Fibroblast of skin of back (primary cell): ENCODE measurements at places on chromosomes 7 and 10.

DNA sequence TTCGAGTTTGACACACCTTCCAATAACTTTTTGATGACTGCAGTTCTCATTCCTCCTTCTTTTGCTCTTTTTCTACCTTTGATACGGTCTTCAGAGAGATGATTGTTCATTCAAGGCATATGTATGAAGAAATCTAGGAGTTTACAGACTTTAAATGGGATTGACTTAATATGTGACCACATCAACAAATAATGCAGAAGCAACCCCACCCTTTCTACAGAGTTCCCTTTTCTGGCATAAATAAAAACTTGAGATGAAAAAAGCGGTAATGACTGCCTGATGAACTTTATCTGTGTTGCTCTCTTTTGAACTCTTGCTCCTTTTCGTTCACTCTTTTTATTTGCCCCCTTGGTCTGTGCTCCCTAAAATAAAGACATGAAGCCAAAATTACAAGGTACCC lies 161.7 kb downstream of the C7orf25 start:
- DNase-seq, result no peak

DNA sequence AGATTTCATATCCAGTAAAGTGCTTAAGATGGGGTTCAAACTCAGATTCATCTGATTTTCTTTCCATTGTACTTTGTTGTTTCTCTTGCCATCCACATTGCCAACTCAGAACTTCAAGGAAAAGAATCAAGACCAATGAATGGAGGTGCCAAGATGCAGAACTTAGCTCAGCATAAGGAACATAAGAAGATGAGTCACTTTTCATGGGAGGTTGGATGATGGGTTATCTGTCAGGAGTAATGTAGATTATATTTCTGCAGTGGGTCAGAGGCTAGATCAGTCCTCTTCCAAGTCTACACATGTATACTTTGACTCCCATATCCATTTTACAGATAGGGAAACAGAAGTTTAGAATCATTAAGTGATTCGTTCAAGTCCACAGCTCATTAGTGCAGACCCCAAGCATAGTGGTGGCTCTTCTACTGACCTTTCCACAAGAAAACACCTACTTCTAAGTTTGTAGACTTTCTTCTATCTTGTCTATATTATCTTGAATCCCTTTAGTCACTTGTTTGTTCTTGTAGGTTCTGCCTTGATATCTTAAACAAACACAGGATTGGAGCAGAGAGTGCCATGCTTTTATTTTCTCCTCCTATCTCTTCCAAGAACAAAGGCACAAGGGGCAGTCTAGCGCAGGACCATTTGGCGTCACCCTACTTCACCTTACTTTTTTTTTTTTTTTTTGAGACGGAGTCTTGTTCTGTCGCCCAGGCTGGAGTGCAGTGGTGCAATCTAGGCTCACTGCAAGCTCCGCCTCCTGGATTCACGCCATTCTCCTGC lies 14.0 kb upstream of the ADD3 start:
- DNase-seq, result no peak

DNA sequence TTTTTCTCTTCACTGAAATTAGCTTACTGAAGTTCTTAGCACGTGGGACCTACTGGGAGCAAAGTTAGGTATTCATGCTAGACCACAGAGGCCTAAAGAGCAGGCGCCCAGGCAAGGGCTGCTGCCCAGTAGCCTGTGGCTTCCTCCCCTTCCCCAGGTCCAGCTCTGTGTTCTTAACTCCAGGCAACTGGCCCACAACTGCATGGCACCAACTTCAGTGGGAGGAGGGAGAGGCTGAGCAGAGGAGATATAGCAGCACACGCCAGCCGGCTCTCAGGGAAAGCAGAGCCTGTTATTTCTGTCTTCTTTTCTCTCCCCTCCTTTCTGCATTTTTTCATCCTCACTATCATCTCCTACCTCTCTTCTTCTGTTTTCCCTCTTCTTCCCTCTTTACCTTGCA lies 67.4 kb downstream of the PCGF5 start:
- DNase-seq, result no peak

GRCh38 chr7:87506246-87507180 lies 31.0 kb upstream of the ABCB4 start:
- DNase-seq, result peak; percentile 27

- DNase-seq, result no peak
Observed at GRCh38 chr10:62001898-62002297, 100.4 kb downstream of the ARID5B start.

DNA sequence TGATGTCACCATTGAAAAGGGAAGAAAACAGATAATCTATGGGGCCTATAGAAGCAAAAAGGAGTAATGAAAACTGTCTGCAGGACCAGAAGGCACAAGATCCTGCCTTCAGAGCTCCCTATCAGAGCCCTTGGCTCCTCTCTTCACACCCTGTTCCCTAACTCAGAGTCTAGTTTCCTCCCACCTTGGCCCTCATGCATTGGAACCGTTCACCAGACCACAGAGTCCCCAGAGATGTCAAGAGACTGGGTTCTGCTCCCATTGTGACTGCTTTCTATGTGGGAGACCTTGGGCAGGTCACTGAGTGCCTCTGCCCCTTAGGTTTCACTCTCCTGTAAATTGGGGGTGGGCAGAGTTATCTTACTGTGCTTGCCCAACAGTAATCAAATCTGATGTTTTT lies 80.1 kb upstream of the RPA3 start:
- no peak for DNase-seq

GRCh38 chr7:3648276-3648675 lies 347.2 kb downstream of the SDK1 start:
- no peak for DNase-seq

DNA sequence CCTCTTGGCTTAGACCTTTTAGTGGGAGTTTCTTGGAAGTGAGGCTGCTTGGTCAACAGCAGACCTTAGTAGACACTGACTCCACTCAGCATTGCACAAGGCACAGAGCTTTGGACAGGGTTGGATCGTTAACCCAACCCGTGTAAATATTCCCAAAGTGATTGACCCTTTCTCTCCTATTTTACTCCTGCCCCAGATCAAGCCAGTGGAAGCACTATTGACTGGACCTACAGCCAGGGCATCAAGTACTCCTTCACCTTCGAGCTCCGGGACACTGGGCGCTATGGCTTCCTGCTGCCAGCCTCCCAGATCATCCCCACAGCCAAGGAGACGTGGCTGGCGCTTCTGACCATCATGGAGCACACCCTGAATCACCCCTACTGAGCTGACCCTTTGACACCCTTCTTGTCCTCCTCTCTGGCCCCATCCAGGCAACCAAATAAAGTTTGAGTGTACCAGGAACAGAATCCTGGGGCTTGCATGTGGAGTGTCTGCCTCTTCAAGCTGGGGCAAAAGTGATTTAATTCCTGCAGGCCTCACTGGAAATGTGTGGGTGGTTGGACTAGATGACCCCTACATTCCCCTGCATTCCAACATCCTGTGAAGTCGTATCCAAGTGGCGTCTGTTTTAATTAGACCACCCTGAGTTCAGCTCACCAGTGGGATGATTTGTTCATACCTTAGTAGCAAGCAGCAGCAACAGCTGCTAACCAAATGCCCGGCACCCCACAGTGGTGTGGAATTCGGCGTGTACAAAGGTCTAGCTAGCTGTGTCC lies 7.5 kb downstream of the CPA1 start:
- DNase-seq, result peak; percentile 18

GRCh38 chr7:106312906-106313305 lies 28.1 kb upstream of the NAMPT start:
- DNase-seq, result no peak

DNA sequence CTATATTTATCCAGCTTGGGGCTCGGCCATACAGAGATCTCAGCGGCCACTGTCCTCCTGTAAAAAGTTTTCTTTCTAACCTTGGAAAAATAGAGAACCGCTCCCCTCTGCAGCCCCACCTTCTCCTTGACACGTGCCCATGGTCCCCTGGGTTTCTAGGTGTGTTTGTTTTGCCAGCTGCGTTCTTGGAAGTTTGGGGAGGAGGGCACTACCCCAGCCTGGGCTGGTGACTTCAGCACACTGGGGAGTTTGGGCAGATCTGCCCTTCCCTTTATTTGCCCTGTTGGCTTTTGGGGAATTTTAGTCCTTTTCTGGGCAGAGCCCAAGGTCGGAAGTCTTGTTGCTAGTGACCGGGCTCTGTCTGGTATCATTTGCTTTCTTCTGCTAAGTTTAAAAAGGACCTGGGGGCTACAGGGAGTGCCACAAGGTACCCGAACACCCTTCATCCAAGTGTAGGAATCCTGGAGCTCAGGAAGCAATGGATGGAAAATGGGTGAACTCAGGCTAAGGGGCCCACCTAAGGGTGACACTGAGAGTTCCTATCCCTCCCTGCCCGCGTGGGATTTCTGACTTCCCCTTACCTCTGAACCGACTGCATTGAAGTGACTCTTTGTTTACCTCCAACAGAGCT lies 1.7 kb downstream of the ADAMTS14 start:
- DNase-seq, result no peak

DNA sequence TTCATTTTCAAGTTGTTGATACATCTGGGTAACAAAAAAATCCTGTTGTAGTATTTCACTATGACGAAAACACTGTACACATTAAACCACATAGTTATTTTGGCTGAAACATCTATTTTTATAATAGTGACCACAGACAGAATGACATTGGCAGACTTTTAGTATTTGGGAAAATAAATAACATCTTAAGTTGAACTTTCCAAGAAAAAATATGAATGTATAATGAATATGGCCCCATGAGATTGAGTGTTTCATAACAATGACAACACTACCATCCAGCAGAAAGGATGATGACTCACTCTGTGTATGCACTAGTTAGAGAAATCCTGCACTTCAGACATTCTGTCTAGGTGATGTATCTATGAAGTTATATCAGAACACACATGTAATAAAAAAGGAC lies 118.1 kb downstream of the SEMA3D start:
- peak; percentile 93 for DNase-seq

DNA sequence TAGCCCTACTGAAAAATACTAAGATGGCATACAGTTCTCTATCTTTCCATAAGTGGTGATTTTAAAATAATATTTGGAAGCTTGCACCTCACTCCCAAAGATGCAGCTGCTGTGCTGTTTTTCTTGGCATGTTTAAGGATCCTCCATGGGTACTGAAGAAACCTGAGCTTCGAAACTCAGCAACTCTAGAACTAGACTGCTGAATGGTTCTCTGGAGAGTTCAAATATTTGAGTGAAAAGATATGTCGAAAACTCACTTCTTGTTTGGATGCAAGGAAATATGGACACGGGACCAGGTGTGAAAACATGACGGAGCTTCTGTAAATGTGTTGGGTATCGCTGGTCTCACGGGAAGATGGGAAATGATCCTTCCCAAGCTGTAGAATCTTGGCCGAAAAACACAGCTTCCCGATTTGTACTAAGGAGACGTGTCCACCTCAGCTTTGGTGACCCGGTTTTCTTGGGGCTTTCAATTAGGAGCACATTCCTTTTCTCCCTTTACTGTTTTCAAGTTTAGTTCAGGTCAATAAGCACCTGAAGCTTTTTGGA lies 543.8 kb upstream of the NRP1 start:
- no peak for DNase-seq

- no peak for DNase-seq
Observed at GRCh38 chr7:71286336-71286735, 154.4 kb downstream of the GALNT17 start.

- no peak for DNase-seq
Observed at GRCh38 chr7:26153823-26154783, 2.1 kb downstream of the NFE2L3 start.

GRCh38 chr7:24409431-24410024 lies 125.5 kb downstream of the NPY start:
- DNase-seq, result no peak

DNA sequence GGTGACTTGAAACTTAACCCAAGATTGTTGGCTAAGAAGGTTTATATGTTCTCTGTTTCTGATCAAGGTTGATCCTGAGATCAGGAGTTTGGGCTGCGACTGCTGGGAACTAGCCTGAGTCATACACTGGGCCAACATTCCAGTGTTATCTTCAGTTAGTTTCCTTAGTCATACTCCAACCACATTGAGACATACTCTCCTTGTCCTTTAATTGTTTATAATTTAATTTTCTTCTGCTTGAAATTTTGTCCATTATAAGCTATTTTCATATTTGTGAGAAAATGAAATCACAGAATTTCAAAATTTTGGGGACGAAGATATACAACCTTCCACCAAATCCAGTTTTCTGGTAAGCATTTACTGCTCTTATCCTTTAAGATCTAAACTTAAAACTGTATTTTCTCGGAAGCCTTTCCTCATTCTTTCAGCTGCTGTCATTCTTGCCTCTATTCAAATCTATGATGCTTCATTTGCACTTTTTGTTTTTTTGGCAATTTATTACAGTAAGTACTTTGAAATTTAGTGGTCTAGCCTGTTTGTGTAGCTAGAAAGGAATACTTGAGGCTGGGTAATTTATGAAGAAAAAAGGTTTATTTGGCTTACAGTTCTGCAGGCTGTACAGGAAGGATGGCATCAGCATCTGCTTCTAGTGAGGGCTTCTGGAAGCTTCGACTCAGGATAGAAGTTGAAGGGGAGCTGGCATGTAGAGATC lies 63.4 kb upstream of the POT1 start:
- peak; percentile 79 for DNase-seq

GRCh38 chr10:20215547-20216152 lies 399.4 kb downstream of the PLXDC2 start:
- DNase-seq, result no peak

GRCh38 chr7:55550841-55551537 lies 21.3 kb downstream of the VOPP1 start:
- DNase-seq, result no peak

GRCh38 chr7:71801976-71802375 lies 610.2 kb downstream of the CALN1 start:
- peak; percentile 81 for DNase-seq

- no peak for DNase-seq
Observed at GRCh38 chr7:148191391-148192065, 399.0 kb upstream of the C7orf33 start.

DNA sequence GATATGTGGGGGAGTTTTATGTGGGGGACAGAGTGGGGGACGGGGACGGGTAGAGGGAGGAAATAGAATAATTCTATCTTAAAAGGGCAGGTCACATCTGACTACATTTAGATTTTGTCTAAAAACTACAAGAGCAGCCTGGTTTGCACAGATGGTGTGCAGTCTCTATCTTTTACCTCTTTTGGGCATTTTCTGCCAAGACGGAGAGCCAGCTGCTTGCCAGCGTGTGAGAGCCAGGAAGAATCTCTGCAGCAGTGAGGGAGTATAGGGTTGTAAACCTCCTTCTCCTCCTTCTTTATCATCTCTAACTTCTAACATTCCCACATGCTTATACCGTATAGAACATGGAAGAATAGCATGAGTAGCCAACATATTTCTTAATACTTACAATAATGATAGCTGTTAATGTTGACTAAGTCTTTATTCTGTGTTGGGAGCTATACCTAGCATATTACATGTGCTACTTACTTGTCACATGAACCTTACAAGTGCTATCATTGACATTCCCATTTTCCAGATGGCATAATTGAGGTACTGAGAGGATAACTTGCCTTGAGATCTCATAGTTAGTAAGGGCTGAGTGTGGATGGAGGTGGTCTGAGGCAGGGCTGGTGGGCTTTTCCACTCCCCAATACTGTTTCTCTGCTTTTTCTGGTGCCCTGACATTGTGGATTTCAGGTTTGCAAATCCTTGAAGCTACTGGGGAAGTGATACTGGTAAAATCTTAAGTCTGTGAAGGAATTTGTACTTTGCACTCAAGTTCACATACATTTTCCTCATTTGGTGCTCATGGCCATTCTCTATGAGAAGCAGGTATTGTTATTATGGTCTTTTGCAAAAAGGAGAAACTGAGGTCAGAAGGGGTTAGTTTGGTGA lies 1.1 kb downstream of the ENTPD1 start:
- no peak for DNase-seq

GRCh38 chr10:15624401-15625196 lies 95.1 kb downstream of the ITGA8 start:
- DNase-seq, result peak; percentile 64
